Activated T-helper 1 cell treated with anti-CD3 and anti-CD28 coated beads, Interleukin-2, amount 50 U/mL, for 16 hours (primary cell): ENCODE measurements at places on chromosomes 1 and 21.

DNA sequence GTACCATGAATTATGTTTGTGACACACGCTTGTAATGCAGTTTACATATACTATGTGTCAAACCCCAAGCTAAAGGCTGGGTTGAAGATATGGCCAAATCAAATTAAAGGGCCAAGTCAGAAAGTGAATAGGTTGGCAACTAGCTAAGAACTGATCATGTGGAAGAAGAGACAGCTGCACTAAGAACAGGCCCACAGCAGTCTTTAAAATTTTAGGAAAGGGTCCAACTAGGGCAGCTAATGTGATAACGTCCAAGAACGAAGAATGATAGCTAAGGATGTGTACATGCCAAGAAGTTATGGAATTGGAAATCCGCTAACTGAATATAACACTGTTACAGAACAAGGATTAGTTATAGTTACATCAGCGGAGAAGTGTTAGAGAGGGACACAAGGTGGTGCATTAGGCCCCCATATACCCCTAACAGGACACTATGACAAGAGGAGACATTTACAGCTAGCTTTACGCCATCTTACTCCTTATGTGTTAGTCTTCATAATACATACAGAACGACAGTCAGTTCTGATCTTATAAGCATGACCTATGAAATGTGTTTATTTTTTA, 6.5 kb upstream of the RNF2 start:
- no peak for DNase-seq

DNA sequence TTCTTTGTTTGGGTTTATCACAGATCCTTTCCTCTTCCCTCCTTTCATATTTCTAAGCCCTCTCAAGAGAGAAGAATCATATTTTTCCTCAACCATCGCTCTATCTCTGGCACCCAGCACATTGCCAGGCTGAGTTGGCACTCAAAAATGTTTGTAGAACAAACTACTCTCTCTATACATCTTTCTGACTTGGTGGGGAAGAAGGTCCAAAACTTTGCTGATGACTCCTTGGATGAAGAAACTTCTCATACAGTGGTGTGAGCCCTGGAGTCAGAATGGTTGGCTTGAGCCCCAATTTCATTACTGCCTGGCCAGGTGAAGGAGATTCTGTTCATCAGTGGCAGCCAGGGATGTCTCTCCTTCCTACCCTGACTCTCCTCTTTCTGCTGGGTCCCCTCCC, 11.9 kb downstream of the ALX3 start:
- DNase-seq, result no peak

- no peak for DNase-seq
Measured at GRCh38 chr1:46483589-46483988, 6.0 kb upstream of the DMBX1 start.

DNA sequence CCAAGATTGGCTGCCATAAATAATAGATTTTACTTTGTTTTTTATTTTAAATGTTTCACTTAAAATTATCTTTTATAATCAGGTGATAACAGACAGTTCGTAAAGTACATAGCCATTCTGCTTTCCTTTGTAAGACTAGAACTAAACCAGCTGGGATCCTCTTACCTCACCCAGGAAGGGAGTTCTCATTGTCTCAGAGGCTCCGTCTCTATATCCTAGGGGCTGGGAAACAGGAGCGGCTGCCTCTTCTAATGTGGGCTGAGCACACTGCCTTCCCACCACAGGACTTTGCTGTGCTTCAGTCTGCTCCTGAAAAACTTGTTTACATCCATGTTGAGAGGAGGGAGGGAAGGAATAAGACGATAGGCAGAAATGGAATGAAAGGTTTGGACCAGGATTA, 45.6 kb upstream of the PGD start:
- DNase-seq, result no peak

- DNase-seq, result no peak
Measured at GRCh38 chr1:185906186-185906585, 172.0 kb downstream of the HMCN1 start.

DNA sequence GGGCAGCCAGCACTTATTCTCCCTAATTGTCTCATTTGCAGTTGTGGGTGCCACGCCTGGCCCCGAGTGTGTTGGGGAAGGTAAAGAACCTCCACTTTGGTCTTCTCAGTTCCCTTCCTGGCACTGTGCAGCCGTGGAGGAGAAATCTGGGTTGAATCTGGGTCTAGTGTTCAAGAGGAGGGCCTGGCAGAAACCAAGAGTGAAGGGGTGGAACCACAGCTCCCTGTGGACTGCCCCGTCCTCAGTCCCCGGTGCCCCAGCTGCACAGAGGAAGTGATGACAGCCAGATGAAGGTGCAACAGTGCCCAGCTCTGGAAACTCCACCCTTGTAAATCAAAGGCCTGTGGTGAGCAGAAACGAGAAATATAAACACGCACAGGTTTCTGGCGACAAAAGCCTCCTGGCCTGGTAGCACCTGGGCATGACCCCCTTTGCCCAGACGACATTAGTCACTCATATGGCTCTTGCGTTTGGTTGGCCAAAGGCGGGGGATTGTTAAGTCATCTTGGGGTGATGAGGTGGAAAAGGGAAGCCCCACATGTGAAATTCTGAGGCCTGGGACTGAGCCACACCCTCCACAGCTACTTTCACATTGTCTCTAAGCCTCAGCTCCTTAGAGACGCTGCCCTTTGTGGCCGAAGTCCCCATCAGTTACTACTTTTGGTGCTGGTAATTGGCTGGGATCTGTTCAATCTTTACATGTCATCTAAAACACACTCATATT, 4.2 kb upstream of the ECE1 start:
- DNase-seq, result peak; percentile 79

- DNase-seq, result no peak
Measured at GRCh38 chr1:12305377-12305776, 75.5 kb downstream of the VPS13D start.

GRCh38 chr1:28058971-28059878, 29.2 kb downstream of the EYA3 start:
- DNase-seq, result no peak

DNA sequence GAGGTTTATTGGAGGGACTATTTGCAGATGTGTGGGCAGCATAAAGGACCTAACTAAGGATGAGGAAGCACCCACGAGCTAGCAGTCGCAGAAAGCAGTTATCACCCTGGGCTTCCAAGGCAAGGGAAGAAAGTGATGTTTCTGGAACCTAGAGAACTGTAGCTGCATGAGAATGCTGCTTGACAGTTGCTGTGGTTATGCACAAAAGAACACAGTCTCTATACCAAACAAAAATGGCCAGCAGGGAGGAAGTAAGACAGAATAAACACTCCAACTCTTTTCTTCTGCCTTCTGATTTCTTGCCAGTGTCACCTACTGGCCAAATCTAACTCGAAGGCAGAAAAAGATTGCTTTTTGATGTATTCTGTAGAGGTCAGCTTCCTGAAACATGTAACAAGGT, 190.2 kb downstream of the RASAL2 start:
- no peak for DNase-seq

DNA sequence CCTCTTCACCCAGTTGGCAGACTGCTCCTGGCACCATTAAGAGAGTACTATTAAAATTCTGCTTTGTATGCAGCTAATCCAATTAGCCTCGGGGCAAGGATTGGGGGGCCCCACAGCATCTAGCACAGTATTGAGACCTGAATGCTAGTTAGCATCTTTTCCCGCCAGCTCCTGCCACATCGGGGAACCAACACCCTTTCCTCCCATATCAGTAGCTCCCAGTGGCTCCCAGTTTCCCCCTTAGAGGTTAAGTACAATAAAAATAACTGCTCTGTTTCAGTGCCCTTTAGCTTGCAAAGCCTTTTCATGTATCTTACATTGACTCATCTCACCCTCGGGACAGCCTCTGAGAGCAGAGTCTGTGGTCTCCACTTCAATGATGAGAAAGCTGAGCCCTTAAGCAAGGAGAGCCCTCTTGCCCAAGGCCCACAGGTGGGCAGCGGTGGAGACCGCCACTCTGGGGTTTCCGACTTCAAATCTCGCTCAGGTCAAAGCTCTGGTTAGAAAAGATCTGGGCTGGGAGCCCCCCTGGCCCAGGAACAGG, 4.2 kb upstream of the PMVK start:
- DNase-seq, result no peak

DNA sequence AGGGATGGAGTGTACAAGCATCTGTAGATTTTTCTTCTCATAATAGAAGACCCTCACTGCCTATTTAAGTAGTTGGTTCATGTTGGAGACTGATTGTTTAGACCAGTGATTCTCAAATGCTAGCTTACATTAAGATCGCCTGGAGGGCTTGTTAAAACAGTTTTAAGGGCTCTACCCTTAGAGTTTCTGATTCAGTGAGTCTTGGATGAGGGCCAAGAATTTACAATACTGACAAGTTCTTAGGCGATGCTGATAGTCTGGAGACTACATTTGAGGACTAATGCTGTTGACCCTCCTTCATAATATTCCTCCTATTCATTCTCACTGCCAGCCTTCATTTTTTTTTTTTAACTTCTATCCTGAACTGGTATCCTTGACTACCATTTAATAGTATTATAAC, 15.2 kb upstream of the AGO3 start:
- DNase-seq, result no peak

GRCh38 chr1:191839891-191840290, 318.4 kb upstream of the RGS18 start:
- no peak for DNase-seq

DNA sequence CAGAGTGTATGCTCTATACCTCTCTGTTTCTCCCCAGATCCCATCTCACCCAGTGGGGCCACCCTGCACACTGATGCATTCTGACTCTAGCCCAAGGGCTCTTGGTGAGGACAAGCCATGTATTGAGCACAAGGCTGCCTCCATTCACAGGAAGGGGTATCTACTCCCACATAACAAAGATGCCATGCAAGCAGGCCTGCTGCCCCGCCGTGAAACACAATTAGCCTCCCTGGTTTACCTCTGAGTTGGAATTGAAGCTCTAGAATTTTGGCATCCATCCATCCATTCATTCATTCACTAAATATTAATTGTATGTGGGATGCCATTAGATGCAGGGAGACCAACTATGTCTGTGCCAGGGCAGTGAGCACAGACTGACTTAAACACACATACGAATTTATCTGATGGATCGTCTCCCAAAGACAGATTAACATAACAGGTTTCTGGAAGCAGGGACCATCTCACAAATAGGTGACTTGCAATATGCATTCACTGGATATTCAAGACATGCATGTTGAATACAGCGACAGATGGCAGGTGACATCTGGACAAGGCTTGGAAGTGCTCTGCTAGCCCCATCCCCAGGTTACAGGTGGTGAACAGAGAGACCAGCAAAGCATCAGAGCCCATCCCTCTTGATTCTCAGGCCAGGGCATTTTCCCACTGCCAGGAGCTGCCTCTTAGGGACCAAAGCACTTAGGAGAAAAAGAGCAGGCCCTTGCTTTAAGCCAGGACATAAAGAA, 34.3 kb downstream of the TRABD2B start:
- DNase-seq, result no peak

DNA sequence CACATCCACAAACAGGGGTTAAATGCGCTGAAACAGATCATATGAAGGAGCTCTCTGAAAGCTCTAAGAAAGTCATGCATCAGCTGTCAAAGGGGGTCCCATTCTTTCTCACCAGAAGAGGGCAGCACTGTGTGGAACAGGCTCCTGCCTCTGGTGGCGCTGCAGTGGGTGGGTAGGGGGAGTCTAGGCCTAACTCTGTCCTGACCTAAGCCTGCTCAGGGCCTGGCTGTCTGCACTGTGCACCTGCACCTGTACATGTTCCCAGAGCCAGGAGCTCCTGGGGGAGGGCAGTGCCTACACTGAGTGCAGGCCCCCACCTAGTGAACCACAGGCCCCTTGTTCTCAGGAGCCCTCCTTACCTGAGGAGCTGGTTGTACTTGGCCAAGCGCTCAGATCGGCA, 16.0 kb downstream of the ENO1 start:
- DNase-seq, result no peak

- DNase-seq, result no peak
Measured at GRCh38 chr1:164999146-164999545, 357.4 kb downstream of the LMX1A start.

DNA sequence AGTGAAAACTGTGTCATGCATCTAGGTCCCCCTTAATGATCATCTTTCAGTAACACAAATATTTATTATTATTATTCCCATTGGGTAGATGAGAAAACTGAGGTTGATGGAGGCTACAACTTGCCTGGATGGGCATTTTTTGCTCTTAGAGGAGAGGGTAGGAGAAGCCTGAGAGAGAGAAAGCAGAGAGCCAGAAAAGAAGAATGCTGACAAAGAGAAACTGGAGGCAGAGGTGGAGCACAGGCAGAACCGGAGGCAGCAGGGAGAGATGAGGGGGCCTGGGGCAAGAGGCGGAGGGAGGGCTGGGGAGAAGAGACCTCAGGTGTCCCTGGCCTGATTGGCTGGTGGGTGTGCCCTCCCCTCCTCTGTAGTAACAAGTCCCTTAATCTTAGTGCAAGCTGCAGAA, 4.1 kb downstream of the BLACAT1 start:
- no peak for DNase-seq

- DNase-seq, result no peak
Measured at GRCh38 chr1:226017070-226017469, 17.9 kb upstream of the SDE2 start.

DNA sequence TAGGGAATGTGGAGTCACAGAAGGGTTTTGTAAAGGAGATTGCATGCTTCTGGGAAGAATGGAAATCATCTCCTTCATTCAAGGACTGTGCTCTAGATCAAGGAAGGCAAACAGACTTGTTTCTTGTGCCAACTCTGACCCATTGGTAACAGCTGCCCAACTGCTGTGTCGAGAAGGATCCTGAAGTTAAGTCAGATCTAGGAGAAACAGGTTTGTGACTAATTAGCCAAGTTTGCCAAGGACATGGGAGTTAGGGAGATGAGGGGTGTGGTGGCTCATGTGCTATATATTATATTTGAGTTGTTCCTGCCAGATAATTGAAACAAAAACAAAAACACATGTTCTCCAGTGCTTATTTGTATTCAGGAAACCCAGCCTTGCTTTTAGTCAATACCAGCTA, 251.2 kb upstream of the USP24 start:
- no peak for DNase-seq

- DNase-seq, result no peak
Measured at GRCh38 chr1:197029749-197030148, 37.3 kb downstream of the F13B start.

- DNase-seq, result no peak
Measured at GRCh38 chr1:227735539-227736285, 477 bp downstream of the SNAP47 start.

DNA sequence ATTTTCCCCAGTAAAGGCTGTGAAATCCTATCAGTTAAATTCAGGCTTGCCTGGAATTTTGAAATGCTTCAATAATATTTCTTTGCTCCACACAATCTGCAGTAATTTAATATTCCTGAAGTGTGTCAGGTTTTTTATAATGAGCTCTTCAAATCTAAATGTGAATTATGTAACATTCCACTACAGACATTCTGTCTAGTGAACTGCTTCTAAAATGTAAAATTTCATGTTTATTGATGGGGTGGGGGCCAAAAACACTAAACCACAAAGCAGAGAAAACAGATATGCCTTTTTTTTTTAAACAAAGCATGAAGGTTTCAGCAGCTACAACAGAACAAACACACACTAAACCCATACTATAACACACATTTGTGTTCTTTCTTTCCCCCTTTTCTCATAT, 129.7 kb downstream of the DAB1 start:
- DNase-seq, result no peak

DNA sequence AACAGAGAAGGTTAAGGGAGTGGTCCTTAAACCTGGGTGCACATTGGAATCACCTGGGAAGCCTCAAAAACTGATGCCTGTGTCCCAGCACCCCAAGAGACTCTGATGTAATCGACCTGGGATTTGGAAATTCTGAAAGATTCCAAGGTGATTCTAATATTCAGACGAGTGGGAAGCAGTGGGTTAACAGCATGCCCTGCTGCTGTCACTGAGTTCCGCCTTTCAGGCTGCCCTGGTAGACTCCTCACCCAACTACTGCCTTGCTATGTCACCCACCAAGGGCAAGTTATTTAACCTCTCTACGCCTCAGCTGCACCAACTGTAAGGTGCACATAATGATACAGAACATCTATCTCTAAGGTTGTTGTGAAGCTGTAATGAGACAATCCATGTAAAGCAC, 59.2 kb downstream of the CD34 start:
- DNase-seq, result no peak
